Effector memory CD8-positive, alpha-beta T cell (primary cell): ENCODE measurements at places on chromosomes 13 and 19.

- H3K27ac ChIP-seq: no peak overlapping the region
- H3K4me1 ChIP-seq: no peaks in the 10 kb centered on the region
- no peak overlapping the region for H3K4me3 ChIP-seq
- H3K27me3 ChIP-seq: no peaks in the 10 kb centered on the region
- H3K36me3 ChIP-seq: no peaks in the 10 kb centered on the region
Measured at GRCh38 chr13:50664951-50665350, 178.5 kb downstream of the DLEU7 start.

- no peak overlapping the region for H3K4me3 ChIP-seq
- peaks cover 15% of the 10 kb centered on the region for H3K27me3 ChIP-seq
- H3K36me3 ChIP-seq: no peaks in the 10 kb centered on the region
- no peak for DNase-seq
- no peak overlapping the region for H3K27ac ChIP-seq
Measured at GRCh38 chr13:43799191-43799590, 12.4 kb upstream of the ENOX1 start.

DNA sequence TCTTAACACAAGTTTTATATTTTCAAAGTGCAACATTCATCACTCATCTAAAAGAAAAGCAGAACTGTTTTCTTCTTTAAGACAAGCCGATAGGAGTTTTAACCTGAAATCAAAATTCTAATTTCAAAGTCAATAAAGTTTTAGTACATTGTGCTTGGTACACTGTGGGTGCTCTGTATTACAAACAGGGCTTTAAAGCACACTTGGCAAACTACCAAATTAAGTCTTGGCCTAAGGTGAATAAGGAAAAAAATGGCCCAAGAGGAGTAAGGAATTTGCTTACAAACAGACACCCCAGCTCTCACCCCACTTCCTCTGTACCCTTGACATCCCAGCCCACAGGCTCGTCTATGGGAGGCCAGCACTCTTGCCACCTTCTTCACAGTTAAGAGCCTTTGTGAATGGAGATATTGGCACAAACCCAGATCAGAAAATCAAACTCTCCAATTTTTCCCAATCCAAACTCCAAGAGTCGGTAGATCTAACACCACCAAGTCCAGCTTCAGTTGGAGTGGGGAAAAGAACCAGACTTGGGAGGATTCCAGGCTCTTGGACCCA lies 66.0 kb downstream of the ABCC4 start:
- no peak for DNase-seq
- no peak overlapping the region for H3K4me3 ChIP-seq
- H3K27ac ChIP-seq: peak overlapping the region; percentile 19
- peaks cover 3% of the 10 kb centered on the region for H3K36me3 ChIP-seq
- no peaks in the 10 kb centered on the region for H3K27me3 ChIP-seq

DNA sequence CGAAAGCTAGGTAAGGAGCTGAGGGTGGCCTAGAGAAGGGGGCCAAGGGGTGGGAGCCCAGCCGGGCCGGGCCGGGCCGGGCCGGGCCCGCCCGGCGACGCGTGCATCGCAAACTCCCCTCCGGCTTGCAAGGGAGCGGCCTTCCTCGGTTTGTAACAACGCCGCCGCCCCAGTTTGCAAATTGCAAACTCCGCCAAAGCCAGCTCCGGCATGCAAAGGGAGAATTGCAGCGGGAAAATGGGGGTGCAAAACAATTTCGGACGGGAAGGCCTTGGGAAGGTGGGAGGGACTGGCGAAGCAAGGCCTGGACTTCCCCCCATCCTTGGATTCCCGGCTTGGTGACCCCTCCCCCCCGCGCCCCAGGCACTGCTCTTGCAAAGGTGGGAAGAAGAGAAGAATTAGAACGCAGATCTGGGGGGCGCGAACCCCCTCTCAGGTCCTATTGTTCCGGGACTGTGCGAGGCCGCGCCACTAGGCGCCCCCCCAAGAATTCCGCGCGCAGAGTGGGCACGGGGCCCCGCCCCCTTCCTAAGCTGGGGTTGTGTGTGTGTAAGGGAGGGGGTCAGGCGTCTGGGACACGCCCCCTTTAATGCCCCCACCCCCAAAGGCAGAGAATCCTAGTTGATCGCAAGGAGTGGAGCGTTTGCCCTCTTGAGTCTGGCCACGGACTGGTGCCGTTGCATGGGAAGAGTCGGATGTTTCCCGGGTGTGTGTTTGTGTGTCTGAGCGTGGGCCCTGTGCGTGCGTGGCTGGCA lies 926 bp downstream of the PRR12 start:
- H3K27me3 ChIP-seq: no peaks in the 10 kb centered on the region
- DNase-seq: no peak
- H3K36me3 ChIP-seq: peaks cover 37% of the 10 kb centered on the region
- peak overlapping the region; percentile 89 for H3K4me3 ChIP-seq
- H3K4me1 ChIP-seq: peaks cover 36% of the 10 kb centered on the region
- H3K27ac ChIP-seq: no peak overlapping the region

GRCh38 chr13:71672512-71672911 lies 194.5 kb downstream of the DACH1 start:
- H3K36me3 ChIP-seq: no peaks in the 10 kb centered on the region
- no peak overlapping the region for H3K27ac ChIP-seq
- no peak overlapping the region for H3K4me3 ChIP-seq
- H3K4me1 ChIP-seq: no peaks in the 10 kb centered on the region
- no peak for DNase-seq

DNA sequence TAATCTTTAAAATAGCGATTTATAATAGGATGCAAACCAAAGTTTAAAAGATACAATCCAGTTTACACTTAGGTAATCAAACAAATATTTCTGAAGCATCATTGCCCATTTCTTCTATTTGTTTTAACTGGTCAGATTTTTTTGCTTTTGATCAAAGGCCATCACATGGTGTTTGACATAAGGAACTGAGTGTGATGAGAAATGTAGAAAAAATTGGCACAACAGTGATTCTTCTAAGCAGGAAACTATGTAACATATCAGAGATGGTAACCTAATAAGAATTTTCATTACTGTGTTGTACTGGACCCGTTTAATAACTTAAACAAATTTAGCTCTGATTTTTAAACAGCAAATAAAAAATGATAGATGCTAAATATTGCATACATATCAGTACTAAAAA lies 644.7 kb upstream of the KLF12 start:
- peaks cover 16% of the 10 kb centered on the region for H3K27me3 ChIP-seq
- H3K4me3 ChIP-seq: no peak overlapping the region
- DNase-seq: no peak
- H3K4me1 ChIP-seq: no peaks in the 10 kb centered on the region
- no peaks in the 10 kb centered on the region for H3K36me3 ChIP-seq

DNA sequence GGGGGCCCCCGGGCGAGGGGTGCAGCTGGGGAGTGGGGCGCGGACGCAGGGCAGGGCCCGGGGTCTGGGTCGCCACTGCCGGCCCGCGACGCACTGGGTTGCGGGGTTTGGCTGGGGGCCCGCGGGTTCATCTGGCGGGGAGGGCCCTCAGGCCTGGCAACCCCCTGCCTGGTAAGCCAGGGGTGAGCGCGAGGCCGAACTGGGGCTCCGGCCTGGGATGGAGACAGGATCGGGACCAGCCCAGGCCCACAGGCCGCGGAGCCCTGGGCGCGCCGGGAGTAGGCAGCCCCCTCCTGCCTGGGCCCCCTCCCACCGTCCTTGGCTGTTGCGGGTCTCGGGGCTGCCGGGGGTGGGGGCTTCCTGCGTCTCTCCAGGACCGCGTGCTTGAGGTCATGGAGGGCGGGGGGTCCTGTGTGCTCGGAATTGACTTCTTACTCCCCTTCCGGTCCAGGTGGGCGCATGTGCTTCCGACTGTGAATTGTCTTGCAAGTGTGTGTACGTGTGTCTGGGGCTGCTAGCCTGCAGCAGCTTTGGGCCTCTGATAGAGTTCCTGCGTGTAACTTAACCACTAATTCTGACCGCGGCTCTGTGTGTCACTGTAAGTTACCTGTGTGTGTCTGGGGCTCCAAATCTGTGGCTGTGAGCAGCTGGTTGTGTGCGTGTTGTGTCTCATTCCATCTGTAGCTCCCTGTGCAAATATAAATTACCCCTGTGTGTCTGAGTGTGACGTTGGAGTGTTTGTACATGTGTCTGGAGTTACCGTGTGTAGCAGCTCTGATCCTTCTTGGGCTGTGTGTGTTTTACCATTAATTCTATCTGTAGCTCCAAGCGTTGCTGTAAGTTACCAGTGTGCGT lies 751 bp downstream of the GRAMD1A start:
- H3K4me1 ChIP-seq: peaks cover 67% of the 10 kb centered on the region
- H3K27ac ChIP-seq: peak overlapping the region; percentile 93
- H3K27me3 ChIP-seq: no peaks in the 10 kb centered on the region
- peak overlapping the region; percentile 90 for H3K4me3 ChIP-seq
- DNase-seq: peak; percentile 55
- peaks cover 32% of the 10 kb centered on the region for H3K36me3 ChIP-seq

DNA sequence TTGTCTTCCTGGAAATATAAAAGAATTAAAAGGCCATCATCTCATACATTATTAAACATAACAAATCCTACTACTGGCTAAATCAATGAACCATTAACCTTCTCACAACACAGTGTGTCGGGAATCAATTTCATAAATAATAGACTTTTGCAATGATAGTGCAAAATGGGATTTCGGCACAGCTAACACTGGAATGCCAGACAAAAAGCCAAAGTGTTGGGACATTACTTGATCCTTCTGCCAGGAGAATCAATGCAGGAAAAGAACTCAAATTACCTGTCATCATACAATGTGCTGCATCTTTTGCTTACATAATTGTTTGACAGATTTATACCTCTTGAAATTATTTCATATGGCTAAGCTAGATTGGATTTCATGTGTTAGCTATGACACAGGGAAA lies 334.3 kb downstream of the MTUS2 start:
- H3K36me3 ChIP-seq: peaks cover 3% of the 10 kb centered on the region
- no peak for DNase-seq
- H3K27ac ChIP-seq: no peak overlapping the region
- H3K4me3 ChIP-seq: no peak overlapping the region
- no peaks in the 10 kb centered on the region for H3K27me3 ChIP-seq
- no peaks in the 10 kb centered on the region for H3K4me1 ChIP-seq
